ENCODE measurements at places on chromosomes 6 and 20. TPM values are rescaled to one million over a fixed set of nuclear protein-coding genes. Genes with fewer than 3 reads are reported as not detected.

The CLDN20 gene
- not detected for total RNA-seq

The RPS6KA2 gene
- total RNA-seq = 0.26 TPM

The ERVFRD-1 gene
- total RNA-seq = not detected

The PI16 gene
- total RNA-seq = not detected

The FAM184A gene
- not detected for total RNA-seq

The LY6G6F gene
- total RNA-seq = not detected

The COL9A1 gene
- not detected for total RNA-seq
